ENCODE measurements at places on chromosomes 1 and 21. TPM values are rescaled to one million over a fixed set of nuclear protein-coding genes. Genes with fewer than 3 reads are reported as not detected.

TNFRSF25 gene
- 19.4 TPM for total RNA-seq

ASCL5 gene
- total RNA-seq: not detected

PRR9 gene
- total RNA-seq: not detected

ADCY10 gene
- total RNA-seq: 0.18 TPM

CHIA gene
- total RNA-seq: not detected

TENT5C gene
- 35.0 TPM for total RNA-seq

RHEX gene
- 1.1 TPM for total RNA-seq

FAM43B gene
- 1.2 TPM for total RNA-seq

CD2 gene
- 0.18 TPM for total RNA-seq

PLA2G2C gene
- total RNA-seq: not detected

PTPRC gene
- 26.6 TPM for total RNA-seq

GART gene
- 57.3 TPM for total RNA-seq

CXADR gene
- total RNA-seq: 51.1 TPM

AURKAIP1 gene
- 74.3 TPM for total RNA-seq

CFAP141 gene
- not detected for total RNA-seq

ANXA9 gene
- total RNA-seq: 8.5 TPM

CATSPERE gene
- 1.9 TPM for total RNA-seq

Measured in metanephros (tissue), 2 donors.